Suppressor macrophage treated with lipopolysaccharide for 1 hour (primary cell): ENCODE measurements at places on chromosomes 3 and 15.
A peak's percentile ranks its signal among the peaks of the same experiment; 100 is the strongest.

- DNase-seq, result peak; percentile 75
Observed at GRCh38 chr15:56052395-56053045, 59.1 kb upstream of the NEDD4 start.

GRCh38 chr3:141236361-141236760 is 4.7 kb downstream of the PXYLP1 start:
- no peak for DNase-seq

DNA sequence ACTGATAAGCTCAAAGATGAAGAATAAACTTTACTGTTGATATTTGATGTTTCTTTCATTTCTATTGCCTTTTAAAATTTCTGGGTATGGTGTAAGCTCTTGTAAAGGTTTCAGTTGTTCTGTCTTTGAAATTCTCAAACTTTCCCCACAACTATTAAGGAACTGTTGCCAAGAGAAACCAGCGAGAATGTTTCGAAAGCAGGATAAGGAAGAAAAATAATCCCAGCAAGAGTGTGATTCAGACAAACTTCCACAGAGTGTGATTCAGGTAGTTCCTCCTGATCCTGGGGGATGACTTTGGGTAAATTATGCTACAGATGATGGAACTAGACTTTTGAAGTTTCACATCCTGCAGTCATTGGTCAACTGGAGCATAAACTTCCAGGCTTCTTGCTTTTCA is 632.0 kb downstream of the NSUN3 start:
- DNase-seq, result no peak

DNA sequence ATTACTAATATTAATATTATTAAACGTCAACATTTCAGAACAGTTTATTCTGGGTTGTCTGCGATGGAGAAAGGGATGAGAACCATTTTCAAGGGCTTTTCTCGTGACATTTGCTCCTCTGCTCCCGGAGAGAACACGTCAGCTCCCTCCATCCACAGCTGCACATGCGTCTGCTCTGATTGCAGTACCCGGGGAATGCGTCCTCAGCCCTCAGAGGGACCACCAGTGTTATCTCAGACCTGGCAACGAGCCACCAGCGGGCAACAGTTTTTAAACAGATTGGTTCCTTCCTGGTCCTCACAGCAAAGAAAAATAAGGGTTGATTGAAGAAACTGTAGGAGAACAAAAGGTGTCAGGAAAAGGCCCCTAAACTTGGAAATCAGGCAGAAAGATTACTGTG is 202.2 kb upstream of the ADAMTS9 start:
- no peak for DNase-seq

DNA sequence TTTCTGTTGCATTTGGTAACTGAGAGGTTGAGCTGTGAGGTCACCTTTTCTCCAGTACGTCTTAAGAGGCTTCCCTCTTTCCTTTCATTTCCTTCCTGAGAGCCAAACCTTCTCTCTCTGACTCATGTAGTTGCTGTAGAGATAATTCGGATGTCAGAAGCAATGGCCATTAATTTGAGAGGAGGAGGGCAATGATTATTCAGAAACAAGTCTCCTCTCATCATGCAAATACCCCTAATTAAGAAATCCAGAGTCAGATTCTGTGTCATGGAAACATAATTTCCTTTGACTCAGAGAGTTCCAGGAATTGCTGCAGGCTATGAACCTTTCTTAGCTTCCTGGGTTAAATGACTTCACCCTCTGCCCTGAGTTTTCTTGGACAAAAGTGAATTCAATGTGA is 59.0 kb upstream of the GSK3B start:
- DNase-seq, result no peak
